Stimulated activated CD8-positive, alpha-beta memory T cell treated with anti-CD3 and anti-CD28 coated beads, Interleukin-2, amount 100 ng/mL, for 1 hour (primary cell): ENCODE measurements at places on chromosomes 1 and 21.

- no peak for DNase-seq
These were observed 5.8 kb downstream of the COQ8A start for GRCh38 chr1:226945858-226946245.

- no peak for DNase-seq
These were observed 17.7 kb downstream of the NMNAT1 start for GRCh38 chr1:9960706-9961562.

DNA sequence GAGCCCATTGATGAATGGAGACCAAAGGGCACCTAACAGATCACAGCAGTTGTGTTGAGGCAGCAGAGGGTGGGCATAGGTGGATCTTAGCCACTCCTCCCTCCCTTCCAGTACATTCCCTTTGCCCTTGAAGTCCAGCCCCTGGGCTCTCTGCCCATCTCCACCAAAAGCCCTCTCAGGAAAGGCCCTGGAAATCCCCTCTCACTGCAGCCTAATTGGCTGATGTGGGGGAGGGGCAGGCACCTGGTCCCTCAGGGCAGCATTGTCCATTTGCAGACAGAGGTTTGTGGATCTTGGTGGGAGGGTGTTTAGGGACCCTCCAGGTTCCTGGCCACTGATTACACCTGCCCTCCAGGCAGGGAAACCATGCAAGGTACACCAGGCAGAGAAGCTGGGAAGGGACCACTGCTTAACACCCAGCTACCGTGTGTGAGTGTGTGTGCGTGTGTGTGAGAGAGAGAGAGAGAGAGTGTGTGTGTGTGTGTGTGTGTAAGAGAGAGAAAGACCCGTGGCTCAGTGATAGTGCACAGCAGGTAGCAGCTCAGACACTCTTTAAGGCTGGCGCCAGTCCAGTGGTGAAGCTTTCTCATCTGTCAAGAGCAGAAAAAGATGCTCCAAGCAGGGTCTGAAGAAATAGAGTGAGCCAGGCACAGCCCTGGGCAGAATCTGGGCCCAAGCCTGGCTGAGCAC is 71.1 kb downstream of the MATN1 start:
- DNase-seq, result no peak

GRCh38 chr1:1360506-1361169 is 2.3 kb upstream of the MXRA8 start:
- DNase-seq, result no peak

DNA sequence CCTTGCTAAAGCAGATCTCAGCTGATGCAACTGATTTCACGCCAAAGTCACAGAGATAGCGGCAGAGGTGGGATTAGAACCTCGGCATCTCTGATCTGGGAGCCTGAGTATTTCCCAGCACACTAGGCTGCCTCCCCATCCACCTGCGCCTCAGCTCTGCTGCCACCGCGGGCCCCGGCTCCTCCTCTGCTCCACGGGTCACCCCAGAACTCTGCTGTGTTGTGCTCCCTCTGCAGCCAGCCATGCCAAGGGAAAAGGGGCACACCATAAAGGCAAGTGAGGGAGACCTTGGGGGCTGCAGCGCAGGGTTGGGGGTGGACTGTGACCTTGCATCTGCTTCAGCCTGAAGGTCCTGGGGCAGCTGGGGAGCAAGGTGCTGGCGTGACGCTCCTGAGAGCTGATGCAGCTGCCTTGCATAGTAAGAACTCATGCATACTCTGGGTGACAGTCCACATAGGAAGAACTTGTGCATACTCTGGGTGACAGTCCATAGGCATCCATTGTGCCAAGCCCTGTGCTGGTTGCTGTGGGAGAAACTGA is 68.7 kb downstream of the MAN1C1 start:
- DNase-seq, result no peak
